ENCODE measurements at places on chromosomes 12 and 14.

DNA sequence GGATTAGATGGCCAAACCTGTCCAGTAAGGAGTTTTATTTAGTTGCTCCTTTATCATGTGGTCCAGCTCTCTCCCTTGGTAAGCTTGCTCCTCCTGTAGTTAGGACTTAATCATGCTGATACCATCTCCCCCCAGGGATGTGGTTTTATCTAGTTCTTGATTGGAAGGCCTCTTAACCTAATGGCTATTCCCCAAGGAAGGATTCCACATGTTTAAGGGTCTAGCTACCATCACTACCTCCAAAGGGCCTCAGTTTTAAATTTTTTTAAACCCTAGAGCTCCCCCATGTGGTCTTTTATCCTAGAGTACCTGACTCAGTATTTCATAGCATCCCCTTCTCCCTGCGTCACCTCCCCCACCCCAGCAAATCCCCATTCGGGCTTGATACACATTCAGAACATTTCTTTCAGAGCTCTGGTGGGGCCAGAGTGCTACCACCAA lies 22.5 kb downstream of the MAP3K12 start:
- DNase-seq, result no peak

- no peak for DNase-seq
Observed at GRCh38 chr12:112148031-112148513, 22.7 kb downstream of the TRAFD1 start.

GRCh38 chr12:93883436-93884154 lies 206.4 kb downstream of the CRADD start:
- DNase-seq, result no peak

DNA sequence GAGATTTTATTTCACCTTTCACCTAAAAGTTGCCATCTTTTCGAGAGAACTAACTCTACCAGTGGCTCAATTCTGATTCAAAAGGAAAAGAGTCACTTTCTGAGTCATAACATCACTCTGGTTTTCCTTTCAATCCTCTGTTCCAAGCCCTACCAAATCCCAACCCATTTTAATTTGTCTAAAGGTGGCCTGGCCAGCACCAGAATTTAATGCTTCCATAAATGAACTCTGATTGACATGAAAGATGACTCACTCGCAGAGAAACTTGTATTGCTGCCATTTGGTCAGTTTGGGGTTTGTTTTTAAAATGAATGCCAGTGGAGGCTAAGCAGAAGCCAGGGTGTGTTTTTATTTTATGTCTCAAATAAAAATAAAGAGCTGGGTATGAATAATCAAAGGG lies 117.4 kb upstream of the SOX5 start:
- no peak for DNase-seq

DNA sequence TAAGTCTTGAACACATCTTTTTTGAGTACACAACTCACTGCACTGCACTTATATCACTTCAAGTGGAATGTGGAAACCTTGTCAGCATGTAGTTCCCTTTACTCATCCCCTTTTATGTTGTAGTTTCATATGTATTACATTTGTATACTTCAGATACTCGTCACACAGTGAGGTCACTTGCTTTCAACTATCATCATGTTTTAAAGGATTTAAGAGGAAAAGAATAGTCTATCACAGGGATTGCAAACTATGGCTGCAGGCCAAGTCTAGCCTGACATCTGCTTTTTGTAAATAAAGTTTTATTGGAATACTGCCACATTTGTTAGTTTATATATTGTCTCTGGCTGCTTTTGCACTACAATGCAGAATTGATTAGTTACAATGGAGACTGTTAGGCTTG lies 24.3 kb downstream of the CNOT2 start:
- no peak for DNase-seq

DNA sequence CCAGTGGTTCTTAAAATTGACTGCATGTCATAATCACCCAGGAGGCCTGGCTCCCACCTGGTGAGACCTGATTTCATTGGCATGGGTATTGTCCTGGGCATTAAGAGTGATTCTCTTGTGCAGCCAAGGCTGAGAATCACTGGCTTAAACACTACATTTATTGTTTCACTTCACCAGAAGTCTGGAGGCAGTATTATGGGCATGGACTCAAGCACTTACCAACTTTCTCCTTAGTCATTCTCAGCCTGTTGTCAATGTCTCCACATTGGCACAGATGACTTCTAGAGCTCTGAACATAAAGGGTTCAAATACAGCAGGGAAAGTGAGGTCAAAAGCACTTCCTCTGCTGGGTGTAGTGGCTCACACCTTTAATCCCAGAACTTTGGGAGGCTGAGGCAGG lies 25.6 kb upstream of the GCH1 start:
- no peak for DNase-seq

- no peak for DNase-seq
Observed at GRCh38 chr12:113766131-113766878, 199.8 kb downstream of the RBM19 start.

DNA sequence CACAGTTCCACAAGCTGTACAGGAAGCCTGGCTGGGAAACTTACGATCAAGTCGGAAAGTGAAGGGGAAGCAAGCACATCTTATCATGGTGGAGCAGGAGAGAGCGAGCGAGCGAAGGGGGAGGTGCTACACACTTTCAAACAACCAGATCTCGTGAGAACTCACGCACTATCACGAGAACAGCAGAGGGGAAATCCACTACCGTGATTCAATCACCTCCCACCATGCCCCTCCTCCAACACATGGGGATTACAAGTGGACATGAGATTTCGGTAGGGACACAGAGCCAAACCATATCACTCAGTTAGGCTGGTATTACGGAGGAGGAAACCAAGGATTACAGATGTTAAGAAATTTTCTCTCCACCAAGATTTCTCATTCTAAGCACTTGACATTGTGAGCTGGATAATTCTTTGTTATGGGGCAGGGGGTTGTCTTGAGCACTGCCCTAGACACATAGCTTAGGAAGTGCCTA lies 262.0 kb upstream of the G2E3 start:
- DNase-seq, result no peak

DNA sequence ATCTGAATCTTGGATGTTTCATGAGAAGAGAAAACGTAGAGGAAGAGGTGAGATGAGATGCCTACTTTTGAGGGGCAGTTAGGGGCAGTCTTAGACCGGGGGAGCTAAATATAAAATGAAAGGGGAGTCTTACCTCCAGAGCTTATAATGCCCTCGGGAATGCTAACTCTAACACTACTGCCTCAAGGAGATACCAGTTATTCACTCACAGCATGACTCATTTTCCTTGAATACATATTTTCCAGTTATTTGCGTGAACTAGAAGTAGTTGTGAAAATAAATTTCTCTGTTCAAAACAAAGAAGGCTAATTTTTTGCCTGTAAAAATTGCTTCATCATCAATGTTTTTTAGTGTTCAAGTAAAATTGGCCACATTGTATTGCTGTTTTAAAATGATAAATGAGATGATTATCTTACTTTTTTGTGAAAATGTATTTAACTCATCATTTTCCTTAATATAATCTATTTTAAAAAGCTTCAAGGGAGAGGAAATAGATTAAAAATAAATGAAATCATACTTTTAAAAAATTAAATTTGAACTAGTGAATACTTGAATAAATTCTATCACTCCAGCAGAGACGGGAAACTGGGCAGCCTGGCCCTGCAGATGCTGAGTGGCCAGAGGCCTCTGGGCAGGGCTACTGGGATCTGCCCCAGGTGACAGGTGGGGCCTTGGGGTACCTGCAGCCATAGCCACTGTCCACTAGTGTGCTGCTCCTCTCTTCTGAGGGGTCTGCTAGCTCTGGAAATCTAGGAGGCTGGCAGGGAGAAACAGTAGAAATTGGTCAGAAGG lies 339.3 kb downstream of the EGLN3 start:
- DNase-seq, result no peak

- DNase-seq, result no peak
Observed at GRCh38 chr12:89033062-89033461, 319.2 kb downstream of the DUSP6 start.

DNA sequence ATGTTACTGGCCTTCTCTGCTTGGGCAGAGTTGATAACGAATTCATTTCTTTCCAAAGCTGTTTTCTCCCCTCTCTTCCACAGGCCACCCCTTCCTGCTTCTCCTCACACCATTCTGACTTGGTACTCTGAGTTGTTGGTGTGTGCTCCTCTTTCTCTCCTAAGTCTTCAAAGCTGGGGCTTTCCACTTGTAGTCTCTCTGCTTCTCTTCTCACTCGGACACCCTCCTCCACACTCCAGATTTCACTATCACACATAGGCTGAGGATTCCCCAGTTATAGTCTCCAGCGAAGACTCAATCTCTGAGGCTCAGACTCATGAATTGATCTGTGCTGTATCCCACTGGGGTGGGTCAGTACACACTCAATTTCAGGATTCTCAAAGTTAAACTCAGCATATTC lies 201.0 kb downstream of the SSPN start:
- no peak for DNase-seq

DNA sequence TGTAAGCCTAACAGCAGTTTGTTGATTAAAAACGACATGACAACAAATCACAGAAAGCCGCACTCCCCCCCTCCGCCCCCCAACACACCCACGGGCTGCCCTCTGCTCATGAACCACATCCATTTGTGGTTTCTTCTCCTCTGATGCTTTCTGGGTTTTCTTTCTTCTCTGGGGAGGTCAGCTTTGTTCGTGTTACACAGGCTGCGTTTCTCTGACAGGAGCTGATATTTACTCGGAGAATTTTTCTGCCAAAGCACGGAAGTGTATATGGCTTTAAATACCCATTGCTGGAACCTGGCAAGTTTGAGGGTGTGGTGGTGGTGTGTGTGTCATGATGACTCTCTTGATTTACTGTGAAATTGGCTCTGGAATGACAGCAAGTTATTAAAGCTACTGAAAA lies 883.7 kb upstream of the TMEM132C start:
- DNase-seq, result no peak

DNA sequence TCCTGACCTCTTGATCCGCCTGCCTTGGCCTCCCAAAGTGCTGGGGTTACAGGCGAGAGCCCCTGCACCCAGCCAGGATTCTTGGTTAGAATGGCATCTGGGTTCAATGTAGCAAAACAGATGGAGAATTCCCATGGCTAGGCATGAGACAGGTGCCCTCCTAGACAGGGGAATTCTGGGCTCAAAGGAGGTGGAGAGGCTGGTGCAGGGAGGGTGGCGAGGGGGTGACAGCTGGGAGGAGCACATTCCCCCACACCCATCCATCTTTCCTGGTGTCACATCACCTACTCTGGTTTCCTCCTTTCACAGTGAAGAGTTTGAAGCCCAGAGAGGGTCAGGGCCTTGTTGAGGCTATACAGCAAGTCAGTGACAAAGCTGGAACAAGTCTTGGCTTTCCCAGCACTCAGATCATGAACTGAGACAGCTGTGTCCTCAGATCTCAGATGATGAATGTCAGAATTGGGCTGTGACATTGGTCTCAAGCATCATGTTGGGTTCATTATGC lies 2.8 kb downstream of the SERPINA1 start:
- DNase-seq, result no peak

- no peak for DNase-seq
Observed at GRCh38 chr12:26317942-26318575, 122.7 kb downstream of the SSPN start.

DNA sequence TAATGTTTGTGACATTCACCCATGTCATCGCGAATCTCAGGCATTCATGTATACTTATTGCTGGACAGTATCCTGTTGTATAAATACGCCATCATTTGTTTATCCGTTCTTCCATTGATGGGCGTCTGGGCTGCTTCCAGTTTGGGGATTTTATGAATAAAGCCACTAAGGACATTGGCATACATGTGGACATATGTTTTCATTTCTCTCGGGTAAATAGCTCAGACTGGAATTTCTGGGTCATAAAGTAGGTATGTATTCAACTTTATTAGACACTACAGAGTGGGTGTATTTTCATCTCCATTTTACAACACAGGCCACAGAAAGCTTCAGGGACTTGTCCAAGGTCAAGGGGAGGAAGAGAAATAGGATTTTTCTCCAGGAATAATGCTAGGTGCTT lies 48.9 kb downstream of the HRK start:
- no peak for DNase-seq

DNA sequence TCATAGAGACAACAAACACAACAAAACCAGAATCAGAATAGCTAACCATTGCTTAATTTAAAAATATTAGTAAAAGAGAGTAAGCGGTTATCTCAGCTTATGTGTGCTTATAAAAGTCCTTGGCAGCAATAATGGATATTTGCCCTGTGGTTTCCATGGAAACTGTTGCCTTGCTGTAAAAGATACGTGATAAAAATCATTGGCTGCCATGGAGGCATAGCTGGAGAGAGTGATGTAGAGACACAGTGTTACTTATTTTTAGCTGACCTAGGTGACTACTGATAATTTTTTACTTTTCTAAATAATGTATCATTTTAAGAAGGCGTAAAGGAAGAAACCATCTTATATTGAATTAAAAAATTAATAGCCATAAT lies 92.9 kb downstream of the ERC1 start:
- DNase-seq, result peak; percentile 22

DNA sequence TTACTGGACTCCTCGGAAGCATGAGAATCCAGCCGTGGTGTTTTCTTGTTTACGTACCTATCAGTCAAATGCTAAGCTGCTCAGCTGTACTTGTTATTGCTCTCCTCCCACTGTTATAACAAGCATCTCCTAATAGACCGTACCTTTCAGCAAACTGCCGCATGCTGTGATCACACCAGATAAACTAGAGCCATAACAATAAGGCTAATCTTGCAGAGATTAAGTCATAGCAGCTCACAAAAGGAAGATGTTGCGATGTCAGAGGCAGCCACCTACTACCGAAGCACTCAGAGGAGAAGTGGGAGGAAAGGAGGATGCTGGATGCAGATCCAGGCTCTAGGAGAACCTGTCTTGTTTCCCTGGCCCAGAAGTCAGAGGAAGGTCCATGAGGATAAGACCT lies 196.0 kb downstream of the GALC start:
- no peak for DNase-seq

- DNase-seq, result no peak
Observed at GRCh38 chr12:109926488-109927210, 26.6 kb downstream of the TCHP start.

- DNase-seq, result no peak
Observed at GRCh38 chr12:79374545-79374944, 316.2 kb downstream of the PAWR start.

GRCh38 chr12:27338473-27338872 lies 5.8 kb downstream of the BMAL2 start:
- no peak for DNase-seq

GRCh38 chr14:63428486-63428885 lies 109.8 kb upstream of the GPHB5 start:
- DNase-seq, result no peak

GRCh38 chr12:51717326-51717925 lies 126.4 kb downstream of the SCN8A start:
- DNase-seq, result no peak

GRCh38 chr12:96434107-96434506 lies 33.9 kb upstream of the CDK17 start:
- no peak for DNase-seq

GRCh38 chr14:92538412-92538985 lies 24.9 kb downstream of the RIN3 start:
- no peak for DNase-seq

DNA sequence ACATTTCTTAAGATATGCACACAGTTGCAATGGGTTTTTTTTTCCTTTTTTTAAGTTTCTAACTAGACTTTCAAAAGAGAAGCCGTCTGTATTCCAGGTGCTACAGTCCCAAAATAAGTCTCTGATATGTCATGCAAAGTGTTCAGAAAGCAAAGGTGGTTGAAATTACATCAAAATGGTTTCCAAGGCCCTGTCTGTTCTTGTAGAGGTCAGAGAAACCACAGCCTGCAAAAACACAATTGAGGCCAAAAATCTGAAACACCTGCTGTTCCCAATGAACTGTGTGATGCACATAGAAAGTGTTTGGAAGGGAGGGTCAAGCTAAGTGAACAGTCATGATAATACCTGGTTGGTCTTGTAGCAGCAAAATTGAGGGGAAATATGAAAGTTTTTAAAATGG lies 91.0 kb downstream of the VRK1 start:
- DNase-seq, result no peak

- peak; percentile 70 for DNase-seq
Observed at GRCh38 chr14:63045612-63046320, 508 bp upstream of the KCNH5 start.
